Left renal cortex interstitium (tissue), 4 donors: ENCODE measurements at places on chromosomes 3 and 15. TPM values are rescaled to one million over a fixed set of nuclear protein-coding genes. Genes with fewer than 3 reads are reported as not detected.

DNA sequence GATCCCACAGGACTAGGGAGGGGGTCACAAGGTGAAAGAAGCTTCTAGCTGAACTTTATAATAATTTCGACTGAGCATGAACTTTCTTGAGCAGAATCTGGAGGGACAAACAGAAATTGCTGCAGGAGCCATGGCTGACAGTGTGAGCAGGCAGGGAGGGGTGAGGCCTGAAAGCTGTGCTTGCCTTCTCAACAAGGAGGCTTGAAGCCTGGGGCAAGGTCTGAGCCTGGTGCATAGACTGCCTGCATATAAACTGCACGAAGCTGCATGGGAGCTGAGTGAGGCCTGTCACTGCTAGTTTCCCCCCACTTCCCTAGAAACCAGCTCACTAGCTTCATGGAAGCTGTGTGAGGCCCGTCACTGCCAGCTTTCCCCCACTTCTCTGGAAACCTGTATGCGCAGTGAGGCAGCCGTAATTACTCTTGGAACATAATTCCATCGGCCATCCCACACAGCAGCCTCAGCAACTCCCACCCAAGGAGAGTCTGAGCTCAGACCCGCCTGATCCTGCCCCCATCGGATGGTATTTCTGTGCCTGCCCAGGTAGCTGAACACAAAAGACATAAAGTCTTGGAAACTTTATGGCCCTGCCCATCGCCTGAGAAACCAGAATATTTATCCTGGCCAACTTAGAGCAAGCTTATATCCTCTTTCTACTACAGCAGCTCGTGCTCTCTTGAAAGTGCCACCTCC is 136.5 kb downstream of the PLCH1 start:
- DNase-seq: no peak

GRCh38 chr15:45314960-45315359 is 62.9 kb downstream of the SLC28A2 start:
- no peak for DNase-seq

DNA sequence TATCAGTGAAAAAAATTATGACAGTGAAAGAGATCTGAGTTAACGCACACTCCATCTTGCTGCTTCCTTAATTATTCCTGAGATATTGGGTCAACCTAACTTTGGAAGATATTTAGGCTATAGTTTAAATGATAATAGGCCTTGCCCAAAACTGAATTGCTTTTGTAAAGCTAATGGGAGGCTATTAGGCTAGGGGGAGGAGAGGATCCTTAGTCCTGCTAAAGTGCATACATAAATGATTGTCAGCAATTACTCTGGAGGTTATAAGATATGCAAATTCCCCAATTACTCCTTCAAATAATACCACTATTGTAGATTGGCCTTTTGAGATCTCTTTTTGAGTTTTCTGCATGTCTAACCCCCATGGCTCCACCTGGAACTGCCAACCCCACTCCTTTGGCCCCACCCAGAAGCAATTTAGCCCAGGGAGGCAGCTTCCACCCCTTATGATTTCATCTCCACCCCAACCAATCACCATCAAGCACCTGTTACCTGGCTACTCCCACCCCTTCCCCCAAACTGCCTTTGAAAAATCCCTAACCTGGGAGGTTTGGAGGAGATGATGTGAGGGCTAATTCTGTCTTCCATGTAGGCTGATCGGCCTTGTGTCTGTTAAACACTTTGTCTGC is 509.3 kb upstream of the TGFBR2 start:
- DNase-seq: no peak

DNA sequence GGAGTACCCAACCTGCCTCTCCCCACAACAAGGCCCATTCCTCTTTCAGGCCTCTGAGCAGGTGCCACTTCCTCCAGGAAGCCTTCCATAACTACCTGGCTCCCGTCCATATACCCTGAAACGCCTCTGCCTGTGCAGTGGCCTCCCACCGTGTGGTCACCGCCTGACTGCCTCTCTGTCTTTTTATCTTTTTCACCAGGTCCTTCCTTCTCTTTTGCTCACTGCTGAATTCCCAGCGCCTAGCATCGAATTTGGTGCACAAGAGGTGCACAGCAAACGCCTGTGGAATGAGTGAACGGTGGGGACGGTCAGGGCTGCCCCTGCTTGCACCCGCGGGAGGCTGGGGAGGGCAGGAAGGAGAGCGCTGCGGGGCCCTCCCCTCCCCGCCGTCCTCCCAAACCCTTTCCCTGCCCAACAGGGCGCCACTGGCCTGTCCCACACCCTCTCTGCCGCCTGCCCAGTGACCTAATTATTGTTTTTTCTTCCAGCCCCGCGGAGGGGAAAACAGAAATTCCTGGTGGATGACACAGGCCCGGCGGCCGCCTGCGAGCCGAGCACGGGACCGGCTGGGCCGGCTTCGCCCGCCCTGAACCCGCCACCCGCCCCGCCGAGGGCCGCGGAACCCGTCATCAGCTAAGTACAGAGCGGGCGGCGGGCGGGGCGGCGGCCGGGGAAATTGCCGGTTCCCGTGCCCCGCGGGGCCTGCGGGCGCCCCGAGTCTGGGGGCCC is 140.1 kb downstream of the SMAD6 start:
- no peak for DNase-seq

DNA sequence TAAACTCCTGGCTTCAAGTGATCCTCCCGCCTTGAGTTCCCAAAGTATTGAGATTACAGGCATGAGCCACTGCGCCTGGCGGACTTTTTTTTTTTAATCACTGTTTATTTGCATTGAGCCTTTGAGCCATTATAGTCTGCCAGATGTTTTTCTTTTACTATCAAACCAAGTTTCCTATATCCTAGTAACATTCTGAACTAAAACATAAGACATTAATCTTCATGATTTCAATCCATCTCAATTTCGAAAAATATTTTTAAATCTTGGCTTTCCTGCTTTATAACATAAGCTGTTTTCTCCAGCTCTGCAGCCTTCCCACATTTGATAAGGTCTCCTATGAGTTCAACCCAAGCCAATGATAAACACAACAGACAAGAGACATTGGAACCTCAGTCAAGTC is 75.4 kb downstream of the UMPS start:
- DNase-seq: no peak

DNA sequence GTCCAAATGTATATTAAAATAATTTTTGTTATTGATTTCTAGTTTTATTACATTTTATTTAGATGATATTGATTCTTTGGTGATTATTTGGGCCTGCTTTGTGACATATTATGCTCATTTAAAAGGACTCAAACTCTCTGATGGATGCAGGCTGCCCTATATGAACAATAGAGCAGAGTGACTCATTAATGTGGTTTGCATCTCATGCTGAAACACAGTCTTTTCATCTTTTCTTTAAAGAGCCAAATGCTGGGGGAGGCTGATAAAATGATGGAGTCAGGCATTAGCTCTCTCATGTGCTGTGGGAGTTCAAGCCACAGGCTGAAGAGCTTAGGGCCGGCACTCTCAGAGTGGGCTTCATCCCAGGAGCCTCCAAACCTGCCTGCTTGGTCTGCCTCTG is 7.2 kb downstream of the PLA1A start:
- DNase-seq: no peak

GRCh38 chr3:156479604-156480003 is 75.3 kb downstream of the SSR3 start:
- no peak for DNase-seq

- DNase-seq: no peak
These were observed 319 bp upstream of the TP63 start for GRCh38 chr3:189630767-189631372.

DNA sequence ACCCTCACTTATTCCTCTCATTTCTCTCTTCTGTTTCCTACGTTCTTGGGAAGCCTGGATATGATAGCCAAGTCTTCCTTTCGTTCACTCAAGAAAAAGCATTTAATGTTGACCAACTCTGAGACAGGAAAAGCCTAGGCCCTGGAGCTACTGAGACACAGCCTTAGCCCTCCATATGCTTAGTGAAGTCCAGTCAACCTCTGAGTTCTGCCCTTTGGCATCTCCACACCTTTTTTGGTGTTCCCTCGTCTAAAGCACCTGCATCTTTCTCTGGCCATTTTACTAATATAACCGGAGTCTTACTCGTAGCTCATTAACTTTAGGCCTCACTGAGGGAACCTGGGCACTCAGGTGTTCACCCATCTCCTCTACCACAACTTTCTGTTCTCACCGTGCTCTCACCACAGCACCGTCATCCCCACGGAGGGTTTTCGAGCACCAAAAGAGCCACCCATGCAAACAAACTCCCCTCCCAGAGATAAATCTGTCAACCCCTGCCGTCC is 632 bp downstream of the MTHFS start:
- no peak for DNase-seq

GRCh38 chr3:167626490-167626889 is 27.3 kb downstream of the WDR49 start:
- DNase-seq: no peak

- no peak for DNase-seq
These were observed 629.1 kb upstream of the NR2F2 start for GRCh38 chr15:95701410-95701809.

- no peak for DNase-seq
These were observed 406.4 kb upstream of the NPAP1 start for GRCh38 chr15:24269166-24269571.

GRCh38 chr3:71560665-71561064 is 22.9 kb downstream of the FOXP1 start:
- DNase-seq: no peak

GRCh38 chr15:47754312-47754711 is 37.0 kb downstream of the SEMA6D start:
- no peak for DNase-seq

- no peak for DNase-seq
These were observed 103.1 kb upstream of the CCNL1 start for GRCh38 chr3:157263027-157263426.

- DNase-seq: no peak
These were observed 103.0 kb downstream of the SUCNR1 start for GRCh38 chr3:151976211-151977050.

DNA sequence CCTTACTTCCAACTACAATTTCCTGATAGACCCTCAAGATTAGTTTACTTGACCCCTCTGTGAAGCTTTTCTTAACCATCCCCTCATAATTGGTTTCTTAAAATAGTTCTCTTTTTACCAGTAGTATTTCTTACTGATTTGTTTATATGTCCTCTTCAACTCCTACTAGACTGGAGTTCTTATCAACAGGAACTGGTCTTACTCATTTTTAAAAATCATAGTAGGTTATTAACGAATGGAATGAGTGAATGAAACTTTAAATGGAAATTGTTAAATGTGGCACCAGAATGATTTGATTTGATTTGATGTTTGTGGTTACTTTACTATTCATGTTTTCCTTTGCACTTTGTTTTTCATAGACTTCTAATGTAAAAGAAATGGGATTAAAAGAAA is 91.5 kb downstream of the NEO1 start:
- no peak for DNase-seq

GRCh38 chr15:100043692-100044091 is 298.1 kb downstream of the ADAMTS17 start:
- no peak for DNase-seq

DNA sequence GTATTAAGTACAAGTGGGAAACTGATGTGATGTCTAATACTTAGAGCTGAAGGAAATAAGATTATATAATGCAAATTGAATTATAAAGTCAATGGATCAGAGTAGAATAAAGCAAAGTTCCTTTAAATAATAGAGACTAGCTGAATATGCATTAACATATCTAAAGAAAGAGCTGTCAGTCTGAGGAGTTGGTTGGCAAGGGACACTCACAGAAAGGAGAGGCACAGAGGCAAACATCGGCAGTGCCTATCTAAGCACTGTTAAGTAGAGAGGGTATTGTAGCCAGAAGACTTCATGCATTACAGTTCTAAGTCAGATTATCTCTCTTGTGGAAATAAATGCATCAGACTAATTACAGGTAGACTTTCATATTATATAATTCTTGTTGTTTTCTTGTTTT is 16.6 kb downstream of the NRG4 start:
- DNase-seq: no peak

DNA sequence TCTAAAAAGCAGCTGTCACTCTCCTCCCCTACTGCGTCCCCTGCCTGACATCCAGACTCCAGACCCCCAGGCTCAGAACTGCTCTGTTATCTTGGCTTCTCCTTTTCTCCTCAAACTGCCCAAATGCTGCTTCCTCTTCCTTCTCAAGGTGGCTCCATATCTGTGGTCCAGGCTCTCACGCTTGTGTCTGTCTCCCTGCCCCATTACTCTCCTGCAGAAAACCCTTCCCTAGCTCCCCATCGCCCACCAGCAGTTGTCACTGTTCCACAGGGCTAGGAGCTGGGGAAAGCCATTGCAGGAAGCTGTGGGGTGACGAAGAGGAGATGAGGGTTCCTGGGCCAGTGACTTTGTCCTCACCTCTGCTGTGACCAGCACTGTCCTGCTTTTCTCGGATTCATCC is 30.7 kb upstream of the CGNL1 start:
- no peak for DNase-seq

NR2E3 gene
- 0.62 TPM for polyA plus RNA-seq

MINAR1 gene
- polyA plus RNA-seq: 1.2 TPM

KCNMB2 gene
- 28.6 TPM for polyA plus RNA-seq

SLC25A36 gene
- polyA plus RNA-seq: 197 TPM

KLHL6 gene
- polyA plus RNA-seq: 1.2 TPM

MYO5C gene
- 30.6 TPM for polyA plus RNA-seq
